ENCODE measurements at places on chromosomes 4 and X. TPM values are rescaled to one million over a fixed set of nuclear protein-coding genes. Genes with fewer than 3 reads are reported as not detected.

- no peak for DNase-seq
These were observed 63.3 kb upstream of the ANXA10 start for GRCh38 chr4:168028970-168029597.

The UCHL1 gene
- 638 TPM for total RNA-seq

The GRK4 gene
- 3.2 TPM for total RNA-seq

The CXCL11 gene
- not detected for total RNA-seq

Measured in neural progenitor cell (in vitro differentiated cells).